ENCODE measurements at places on chromosomes 13 and 19. TPM values are rescaled to one million over a fixed set of nuclear protein-coding genes. Genes with fewer than 3 reads are reported as not detected.

TRPM4 gene
- not detected for total RNA-seq

CEACAM4 gene
- total RNA-seq = not detected

TRPC4 gene
- total RNA-seq = not detected

BEST2 gene
- total RNA-seq = not detected

TMEM86B gene
- total RNA-seq = 12.6 TPM

PRTN3 gene
- total RNA-seq = not detected

SLC7A10 gene
- total RNA-seq = not detected

S1PR5 gene
- total RNA-seq = not detected

OR10H1 gene
- total RNA-seq = 0.05 TPM

ZNF837 gene
- total RNA-seq = 3.1 TPM

TTYH1 gene
- not detected for total RNA-seq

CLEC17A gene
- 123 TPM for total RNA-seq

OR10H2 gene
- not detected for total RNA-seq

SPATA13 gene
- total RNA-seq = 11.8 TPM

U2AF1L4 gene
- total RNA-seq = 46.1 TPM
